Spinal cord (tissue), 10 donors: ENCODE measurements at places on chromosomes 7 and 10.

- no peak for DNase-seq
Measured at GRCh38 chr7:137958470-137959431, 43.1 kb downstream of the CREB3L2 start.

- DNase-seq = no peak
Measured at GRCh38 chr7:30222515-30223215, 61.7 kb upstream of the ZNRF2 start.

DNA sequence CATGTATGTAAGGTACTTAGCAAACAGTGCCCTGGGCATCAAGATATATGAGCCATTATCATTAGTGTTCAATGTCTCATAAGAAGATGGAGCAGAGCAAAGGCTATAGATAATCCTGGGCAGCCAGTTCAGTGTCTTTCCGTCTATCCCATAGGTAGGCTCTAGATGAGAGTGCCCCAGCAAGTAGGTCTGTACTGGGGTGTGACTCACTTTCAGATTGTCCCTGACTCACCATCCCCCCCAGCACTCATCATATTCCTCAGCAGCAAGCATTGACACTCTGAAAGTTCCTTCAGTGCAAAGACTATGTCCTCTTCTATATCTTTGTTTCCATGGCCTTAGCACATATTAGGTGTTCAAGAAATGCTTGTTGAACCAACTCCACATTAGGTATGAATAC is 20.0 kb upstream of the FAM204A start:
- no peak for DNase-seq

- DNase-seq = no peak
Measured at GRCh38 chr10:105770524-105771212, 1129.6 kb downstream of the SORCS3 start.

DNA sequence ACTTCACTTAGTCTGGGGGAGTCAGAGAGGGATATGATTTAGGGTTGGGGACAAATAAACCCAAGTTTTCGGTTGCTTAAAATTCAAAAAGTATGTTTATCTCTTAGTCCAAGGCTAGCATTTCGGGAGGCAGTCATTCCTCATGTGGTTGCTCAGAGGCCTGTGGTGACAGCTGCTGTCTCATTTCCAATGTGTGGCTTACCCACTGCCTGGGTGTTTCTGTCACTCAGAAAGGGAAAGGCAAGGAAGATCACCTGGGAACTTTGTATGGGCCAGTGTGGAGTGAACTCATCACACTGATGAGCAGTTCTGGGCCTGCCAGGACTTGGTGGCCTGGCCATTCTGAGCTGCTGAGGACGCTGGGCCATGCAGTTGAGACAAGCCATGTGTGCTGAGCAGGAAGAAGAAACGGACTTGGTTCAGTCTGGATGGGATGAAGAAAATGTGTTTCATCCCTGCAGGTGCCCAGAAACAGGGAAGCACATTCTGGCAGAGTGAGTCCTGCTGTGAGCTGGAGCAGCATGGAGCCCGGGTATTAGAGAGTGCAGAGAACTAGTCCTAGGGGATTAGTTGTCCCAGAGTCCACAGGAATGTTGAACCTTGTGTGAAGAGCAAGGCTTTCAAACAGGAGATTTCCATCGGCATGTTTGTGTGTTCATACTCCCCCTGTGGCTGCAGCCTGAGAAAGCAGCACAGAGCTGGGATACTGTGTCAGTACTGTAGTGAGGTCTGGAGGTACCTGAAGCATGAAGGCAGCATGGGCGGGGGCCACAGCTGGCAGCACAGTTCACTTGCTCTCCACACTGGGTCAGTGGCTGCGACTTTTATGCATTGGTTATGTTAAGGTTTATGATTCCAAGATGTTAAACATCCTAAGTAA is 211.1 kb upstream of the IGFBP3 start:
- DNase-seq = no peak

DNA sequence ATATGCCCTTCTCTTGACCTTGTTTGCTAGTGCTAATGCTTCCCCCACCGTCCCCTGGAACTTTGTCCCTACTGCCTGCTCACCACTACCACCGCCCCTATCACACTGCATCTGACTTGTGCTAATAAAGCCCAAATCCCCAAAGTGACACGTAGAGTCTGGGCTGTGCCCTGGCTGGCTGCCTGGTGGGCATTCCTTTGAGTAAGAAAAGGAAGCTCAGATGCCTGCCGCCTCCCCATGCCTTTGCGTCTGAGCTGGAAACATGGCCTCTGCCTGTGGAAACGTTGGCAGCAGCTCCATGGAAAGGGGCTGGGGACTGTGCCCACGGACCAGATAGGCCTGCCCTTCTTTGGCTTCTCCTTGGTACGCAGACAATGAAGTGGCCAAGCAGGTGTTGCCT is 138.3 kb downstream of the CYP26A1 start:
- DNase-seq = peak; percentile 52

DNA sequence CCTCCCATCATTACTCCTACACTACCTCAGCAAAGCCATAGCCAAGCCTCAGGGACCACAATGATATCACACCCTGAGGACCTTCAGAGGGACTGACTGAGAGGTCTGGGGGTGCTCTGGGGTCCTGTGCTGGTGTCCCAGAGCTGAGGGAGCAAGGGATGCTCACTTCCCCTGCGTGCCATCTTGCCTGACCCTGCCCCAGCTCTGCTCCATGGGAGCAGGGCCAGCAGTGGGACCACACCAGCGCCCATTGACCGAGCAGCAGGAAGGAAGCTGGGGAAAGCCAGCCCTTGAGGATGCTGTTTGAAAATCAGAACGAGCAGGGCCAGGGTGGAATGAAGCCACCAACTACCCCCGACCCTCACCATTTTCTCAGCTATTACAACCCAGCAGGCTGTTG is 103.0 kb downstream of the PARP12 start:
- no peak for DNase-seq
